ENCODE measurements at places on chromosomes 12 and 14.

- DNase-seq, result no peak
These were observed 3.2 kb upstream of the SYNE3 start for GRCh38 chr14:95519699-95520098.

DNA sequence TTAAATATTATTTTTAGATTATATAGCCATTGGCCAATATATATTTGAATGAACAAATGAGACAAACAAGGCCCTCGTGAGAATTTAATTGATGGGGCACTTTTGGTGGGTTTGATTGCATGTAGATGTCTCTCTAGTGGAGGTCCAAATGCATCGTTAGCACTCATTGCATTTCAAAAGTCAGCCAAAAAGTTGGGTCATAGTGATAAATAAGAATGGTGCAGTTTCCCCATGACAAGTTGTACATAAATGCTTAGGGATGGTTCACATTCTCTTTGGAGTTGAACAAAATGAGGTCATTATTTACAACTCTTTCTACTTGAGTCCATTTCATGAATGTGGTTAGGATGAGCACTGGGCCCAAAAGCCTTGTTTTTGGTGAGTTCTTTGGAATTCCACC, 1.0 kb downstream of the BEST3 start:
- no peak for DNase-seq

- no peak for DNase-seq
These were observed 43.1 kb upstream of the A2ML1 start for GRCh38 chr12:8779281-8779680.

DNA sequence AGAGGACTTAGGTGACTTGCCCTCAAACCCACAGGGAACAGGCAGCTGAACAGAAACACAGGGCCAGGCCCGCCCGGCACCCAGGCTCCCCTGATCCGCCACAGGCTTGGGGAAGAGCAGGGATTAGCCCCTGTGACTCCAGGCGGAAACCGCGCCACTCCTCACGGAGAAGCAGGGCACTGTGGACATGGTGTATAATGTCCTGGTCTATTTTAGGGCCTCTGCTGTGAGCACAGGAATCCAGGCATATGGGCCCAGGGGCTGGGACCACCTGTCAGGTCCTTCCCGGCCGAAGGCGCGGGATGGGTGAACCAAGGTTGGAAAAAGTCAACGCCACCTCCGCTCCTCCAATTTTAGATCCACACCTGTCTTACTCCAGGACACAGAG, 34.6 kb upstream of the MEG3 start:
- no peak for DNase-seq

- DNase-seq, result no peak
These were observed 271.5 kb upstream of the TBX3 start for GRCh38 chr12:114955414-114956014.

GRCh38 chr12:1696800-1697199, 5.9 kb downstream of the ADIPOR2 start:
- DNase-seq, result no peak

GRCh38 chr12:8493084-8493483, 20.2 kb upstream of the CLEC4D start:
- no peak for DNase-seq

DNA sequence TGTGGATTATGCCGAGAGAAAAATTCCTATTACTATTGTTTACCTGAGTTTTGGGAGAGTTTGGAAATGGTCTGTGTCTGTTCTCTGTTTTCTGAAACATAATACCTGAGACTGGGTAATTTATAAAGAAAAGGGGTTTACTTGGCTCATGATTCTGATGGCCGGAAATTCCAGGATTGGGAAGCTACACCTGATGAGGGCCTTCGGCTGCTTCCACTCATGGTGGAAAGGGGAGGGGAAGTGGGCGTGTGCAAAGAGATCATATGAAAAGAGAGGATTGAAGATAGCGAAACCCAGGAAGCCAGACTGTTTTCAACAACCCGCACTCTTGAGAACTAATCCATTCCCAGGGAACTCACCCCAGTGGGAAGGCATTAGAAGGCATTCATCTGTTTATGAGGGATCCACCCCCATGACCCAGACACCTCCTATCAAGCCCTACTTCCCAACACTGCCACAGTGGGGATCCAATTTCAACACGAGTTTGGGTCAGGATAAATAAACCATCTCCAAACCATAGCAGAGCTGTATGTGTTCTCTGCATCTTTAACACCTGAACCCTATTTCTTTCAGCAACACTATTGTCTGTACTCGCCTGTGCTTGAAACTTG, 51.1 kb downstream of the APAF1 start:
- no peak for DNase-seq

- DNase-seq, result no peak
These were observed 80.8 kb downstream of the MNAT1 start for GRCh38 chr14:60815371-60815770.
